ENCODE measurements at places on chromosomes 12 and 14. TPM values are rescaled to one million over a fixed set of nuclear protein-coding genes. Genes with fewer than 3 reads are reported as not detected.

Gene ARHGAP9
- not detected for total RNA-seq

Gene MORN3
- total RNA-seq = 1.1 TPM

Gene MFAP5
- under 0.01 TPM for total RNA-seq

Gene LALBA
- total RNA-seq = not detected

Gene LPAR5
- not detected for total RNA-seq

Gene DENR
- 34.2 TPM for total RNA-seq

Measured in endothelial cell of coronary artery (primary cell).